ENCODE measurements at places on chromosomes 6 and 20.

DNA sequence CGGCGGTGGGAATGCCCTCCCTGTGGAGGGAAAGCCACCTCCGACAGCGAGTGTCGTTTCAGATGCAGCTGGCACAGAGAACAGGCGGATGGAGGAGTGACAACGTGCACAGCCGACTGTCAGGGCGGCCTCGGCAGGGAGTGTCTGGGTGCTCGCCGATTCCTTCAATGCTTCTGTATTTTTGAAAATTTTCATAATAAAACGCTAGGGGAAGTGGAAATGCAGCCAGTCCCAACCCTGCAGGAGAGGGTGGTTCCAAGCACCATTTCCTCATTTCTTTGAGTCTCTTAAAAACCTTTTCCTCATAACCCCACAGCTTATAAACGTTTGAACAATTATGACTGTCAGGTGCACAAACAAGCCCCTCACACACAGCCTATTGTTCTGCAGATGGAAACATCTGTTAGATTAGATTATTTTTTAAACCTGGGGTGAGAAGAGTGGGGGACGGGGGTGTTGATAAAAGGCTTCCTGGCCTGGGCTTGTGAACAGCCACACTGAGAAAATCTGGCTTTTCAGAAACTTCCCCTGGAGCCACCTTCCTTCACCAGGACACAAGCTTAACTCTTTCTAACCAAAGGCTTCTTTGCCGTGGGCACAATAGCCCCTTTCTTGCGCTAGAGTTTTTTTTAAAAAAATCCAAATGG, 228.9 kb downstream of the ANKRD60 start:
- DNase-seq: no peak

- DNase-seq: peak; percentile 30
Observed at GRCh38 chr6:134240665-134241431, 77.1 kb downstream of the SGK1 start.

DNA sequence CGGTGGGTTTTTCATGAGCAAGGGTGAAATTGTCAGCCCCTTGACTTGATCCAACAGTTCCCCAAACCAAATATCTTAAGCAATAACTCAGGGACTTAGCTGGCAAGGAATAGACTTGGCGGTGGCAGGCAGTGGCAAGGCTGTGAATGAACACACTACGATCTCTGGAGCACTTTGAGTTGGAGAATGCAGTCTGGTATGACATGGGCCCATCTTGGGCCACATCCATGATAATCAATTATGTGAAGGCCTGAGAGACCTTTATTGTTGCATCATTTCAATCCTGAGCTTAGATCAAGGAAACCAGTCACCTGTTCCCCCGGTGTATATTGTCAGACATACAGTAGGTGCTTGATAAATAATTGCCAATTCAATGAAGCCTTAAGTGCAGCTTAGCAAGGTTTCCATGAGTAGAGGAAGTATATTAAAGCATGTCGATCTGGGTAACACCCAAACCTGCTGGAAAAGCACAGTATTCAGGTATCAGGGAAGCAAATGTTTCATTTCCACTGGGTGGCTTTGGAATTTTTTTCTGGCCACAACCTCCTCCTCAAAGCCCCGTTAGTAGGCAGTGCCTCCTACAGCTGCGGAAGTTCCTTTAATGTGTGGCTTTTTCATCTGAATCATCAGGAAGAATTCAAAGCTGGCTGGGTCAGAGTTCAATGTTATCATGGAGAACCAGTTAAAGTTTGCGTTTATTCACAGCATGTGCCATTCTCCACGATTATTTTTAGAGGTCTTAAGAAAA, 10.2 kb downstream of the CASS4 start:
- no peak for DNase-seq

- no peak for DNase-seq
Observed at GRCh38 chr6:131132360-131132759, 2.9 kb upstream of the AKAP7 start.

DNA sequence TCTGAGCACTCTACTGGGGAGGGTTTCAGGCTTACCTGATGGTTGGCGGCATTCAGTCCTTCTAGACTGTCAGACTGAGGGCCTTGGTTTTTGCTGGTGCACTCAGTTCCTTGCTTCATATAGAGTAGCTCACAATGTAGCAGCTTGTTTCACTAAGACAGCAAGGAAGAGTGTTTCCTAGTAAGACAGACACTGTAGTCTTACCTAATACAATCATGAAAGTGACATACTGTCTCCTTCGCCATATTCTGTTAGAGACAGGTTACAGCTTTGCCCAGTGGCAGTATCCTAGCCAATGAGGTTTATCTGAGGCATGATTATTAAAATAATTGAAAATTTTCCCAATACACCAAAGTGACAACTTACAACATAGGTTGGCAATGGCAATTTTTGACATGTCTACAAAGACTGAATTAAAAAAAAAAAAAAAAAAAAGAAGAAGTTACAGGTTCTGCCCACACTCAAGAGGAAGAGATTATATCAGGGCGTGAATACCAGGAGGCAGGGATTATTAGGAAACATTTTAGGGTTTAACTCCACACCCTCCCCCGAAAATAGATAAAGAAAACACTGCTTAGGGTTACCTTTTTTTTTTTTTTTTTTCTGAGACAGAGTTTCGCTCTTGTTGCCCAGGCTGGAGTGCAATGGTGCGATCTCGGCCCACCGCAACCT, 66.8 kb downstream of the SCAND1 start:
- DNase-seq: no peak

GRCh38 chr20:35697696-35698297, 1.4 kb downstream of the NFS1 start:
- DNase-seq: no peak

- no peak for DNase-seq
Observed at GRCh38 chr6:8108031-8108660, 5.8 kb upstream of the EEF1E1 start.

GRCh38 chr6:7894262-7895124, 16.1 kb downstream of the TXNDC5 start:
- DNase-seq: no peak

DNA sequence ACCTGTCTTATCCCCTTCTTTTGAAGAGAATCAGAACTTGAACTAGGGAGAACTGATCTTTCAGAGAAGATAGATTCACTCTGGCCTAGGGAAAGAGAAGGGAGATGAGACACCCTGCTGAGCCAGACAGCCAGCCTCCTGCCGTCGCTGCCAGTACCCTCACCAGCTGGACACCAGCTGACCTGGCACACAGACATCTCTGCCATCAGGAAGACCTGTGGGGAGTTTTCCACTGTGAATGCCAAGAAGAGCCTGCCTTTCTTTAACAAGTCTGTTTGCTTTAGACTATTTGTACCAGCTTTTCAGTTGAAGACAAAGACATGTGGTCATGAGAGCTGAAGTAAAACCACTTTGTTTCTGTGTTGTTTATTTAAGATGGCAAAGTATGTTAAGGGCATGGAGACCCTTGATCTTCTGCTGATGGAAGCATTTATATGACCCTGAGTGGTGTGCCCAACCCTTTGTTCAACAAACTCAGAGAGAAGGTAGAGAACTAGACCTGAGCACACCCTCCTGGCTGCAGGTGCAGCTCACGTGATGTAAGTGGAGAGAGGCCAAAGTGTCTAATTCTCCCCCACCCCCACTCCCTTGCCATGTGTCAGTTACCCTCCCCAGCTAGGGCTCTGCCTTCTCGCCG, 82.3 kb upstream of the SLC24A3 start:
- DNase-seq: no peak

DNA sequence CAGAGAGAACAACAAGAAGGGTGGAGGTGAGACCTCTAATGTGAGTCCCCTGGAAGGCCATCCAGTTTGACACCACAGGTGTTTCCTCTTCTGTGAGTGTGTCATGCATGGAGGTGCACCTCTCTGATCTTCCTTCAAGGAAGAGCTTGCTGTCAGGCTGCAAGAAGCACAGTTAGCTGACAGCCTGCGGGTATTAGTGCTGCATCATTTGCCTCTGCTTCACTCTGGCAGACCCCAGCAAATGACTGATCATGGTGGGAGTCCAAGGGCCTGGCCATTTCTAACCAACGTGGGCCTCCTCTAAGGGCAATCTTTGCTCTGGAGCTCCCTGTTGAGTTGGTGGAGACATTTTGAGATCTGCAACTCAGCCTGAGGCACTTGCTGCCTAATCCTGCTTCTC, 206.3 kb downstream of the EPHA7 start:
- DNase-seq: no peak

DNA sequence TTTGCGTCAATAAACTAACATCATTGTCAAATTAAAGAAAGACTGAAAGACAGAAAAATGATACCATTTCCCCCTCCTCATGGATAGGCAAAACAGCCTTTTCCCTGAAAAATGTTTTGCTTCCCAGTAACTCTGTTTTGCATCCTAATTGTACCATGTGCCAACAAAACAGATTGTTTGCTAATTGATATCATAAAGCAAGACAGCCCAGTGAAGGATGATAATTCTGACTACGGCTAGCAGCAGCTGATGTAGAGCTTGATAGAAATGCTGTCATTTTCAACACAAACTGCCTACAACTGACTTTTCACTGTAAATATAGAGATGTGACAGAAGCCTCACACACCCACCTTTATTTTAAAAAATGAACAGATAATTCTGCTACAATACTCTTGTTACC, 1061.6 kb downstream of the HACE1 start:
- no peak for DNase-seq

DNA sequence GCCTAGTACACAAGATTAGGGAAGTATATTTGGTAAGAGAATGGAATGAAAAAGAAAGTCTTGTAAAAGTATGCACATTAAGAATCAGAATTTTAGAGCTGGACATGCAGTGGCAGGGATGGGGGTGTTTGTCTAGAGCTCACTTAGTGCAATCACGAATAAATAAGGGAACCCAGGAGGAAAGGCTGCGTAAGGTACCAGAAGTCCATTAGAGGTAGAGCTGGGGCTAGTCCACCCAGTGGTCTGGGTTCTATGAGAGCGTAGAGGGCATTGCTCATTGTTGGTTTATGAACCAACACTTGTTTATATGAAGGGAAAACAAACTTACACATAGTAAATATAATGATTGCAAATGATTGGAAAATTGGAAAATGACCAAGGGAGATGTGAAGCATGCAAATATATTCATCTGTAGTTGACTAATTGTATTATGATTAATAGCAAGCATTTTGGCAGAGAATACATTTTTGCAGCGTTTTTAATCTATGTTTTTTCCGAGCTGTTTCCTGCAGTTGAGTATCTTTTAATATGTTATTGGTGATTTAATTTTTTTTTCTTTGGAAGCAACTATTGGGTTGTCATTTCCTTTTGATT, 3.2 kb downstream of the CDC40 start:
- DNase-seq: no peak

DNA sequence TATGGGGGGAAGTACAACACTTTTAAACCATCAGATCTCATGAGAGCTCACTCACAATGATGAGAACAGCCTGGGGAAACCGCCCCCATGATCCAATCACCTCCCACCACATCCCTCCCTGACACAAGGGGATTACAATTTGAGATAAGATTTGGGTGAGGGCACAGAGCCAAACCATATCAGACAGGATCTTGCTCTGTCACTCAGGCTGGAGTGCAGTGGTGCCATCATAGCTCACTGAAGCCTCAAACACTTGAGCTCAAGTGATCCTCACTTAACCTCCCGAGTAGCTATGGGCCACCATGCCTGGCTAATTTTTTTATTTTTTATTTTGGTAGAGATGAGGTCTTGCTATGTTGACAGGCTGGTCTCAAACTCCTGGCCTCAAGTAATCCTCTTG, 5.1 kb upstream of the IYD start:
- DNase-seq: no peak

- DNase-seq: no peak
Observed at GRCh38 chr6:136104556-136104955, 145.6 kb downstream of the MTFR2 start.

- DNase-seq: no peak
Observed at GRCh38 chr6:71706523-71706922, 179.8 kb upstream of the RIMS1 start.

DNA sequence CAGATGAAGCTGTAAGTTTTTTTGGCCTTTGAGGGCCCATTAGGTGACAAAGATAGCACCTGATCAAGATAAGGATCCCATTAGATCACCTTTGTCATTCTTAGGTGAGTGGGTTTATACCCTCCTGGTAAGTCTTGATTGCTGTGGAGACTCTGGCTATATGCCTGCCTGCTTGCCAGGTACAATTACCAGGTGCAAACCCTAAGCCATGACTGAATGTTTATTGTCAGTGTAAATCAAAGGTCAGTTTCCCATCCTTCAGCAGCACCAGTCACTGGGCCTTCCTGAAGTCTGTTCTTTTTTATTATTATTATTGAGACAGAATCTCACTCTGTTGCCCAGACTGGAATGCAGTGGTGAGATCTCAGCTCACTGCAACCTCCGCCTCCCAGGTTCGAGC, 106.4 kb upstream of the FOXO3 start:
- DNase-seq: no peak

- DNase-seq: no peak
Observed at GRCh38 chr6:151811081-151811480, 3.6 kb downstream of the ESR1 start.

DNA sequence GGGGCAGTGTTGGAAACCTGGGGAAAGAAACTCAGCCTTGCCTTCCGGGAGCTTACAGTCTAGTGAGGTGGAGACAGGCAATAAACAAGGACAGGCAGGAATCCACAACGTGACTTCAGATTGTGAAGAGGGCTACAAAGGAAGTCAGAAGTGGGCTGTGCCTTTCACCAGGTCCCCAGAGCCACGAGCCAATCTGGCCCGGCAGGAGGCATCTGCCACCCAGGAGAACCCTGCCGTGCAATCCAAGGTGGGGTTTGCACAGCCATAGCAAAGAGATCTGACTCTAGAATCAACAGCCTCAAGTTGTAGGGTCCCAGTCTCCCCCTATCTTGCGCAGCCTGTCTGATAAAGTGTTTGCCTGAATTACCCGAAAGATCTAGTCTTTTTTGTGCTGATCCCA, 5.5 kb downstream of the SLC32A1 start:
- no peak for DNase-seq

- no peak for DNase-seq
Observed at GRCh38 chr20:58498470-58499068, 16.6 kb downstream of the APCDD1L start.

DNA sequence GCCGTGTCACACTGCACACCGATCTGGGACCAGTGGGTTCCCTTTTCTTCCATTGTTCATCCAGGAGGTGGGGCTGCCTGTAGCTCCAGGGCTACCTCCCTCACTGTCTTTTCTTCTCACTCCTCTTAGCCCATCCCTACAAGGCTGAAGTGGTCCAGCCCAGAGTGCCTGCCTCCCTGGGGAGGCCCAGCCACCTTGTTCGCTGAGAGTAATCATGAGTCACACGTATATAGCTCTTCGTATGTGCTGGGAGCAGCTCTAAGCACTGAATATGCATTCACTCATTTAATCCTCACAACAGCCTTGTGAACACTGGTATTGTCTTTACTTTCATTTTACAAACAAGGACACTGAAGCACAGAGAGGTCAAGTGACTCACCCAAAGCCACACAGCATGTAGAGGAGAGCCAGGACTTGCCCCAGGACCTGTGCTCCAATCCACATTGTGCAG, 14.7 kb upstream of the CCDC167 start:
- DNase-seq: peak; percentile 45

- DNase-seq: peak; percentile 72
Observed at GRCh38 chr6:38493931-38494547, 145.7 kb downstream of the BTBD9 start.

GRCh38 chr6:88251301-88251700, 85.2 kb upstream of the CNR1 start:
- no peak for DNase-seq

Measured in stimulated activated CD4-positive, alpha-beta T cell treated with anti-CD3 and anti-CD28 coated beads, Interleukin-15, amount 100 ng/mL, for 48 hours (primary cell).